AG08395 (cell line): ENCODE measurements at places on chromosomes 12 and 14.

- no peak for DNase-seq
Measured at GRCh38 chr12:75239987-75240386, 30.3 kb upstream of the KCNC2 start.

GRCh38 chr12:12673296-12673695 lies 22.7 kb downstream of the GPR19 start:
- no peak for DNase-seq

- peak; percentile 82 for DNase-seq
Measured at GRCh38 chr12:104049903-104050356, at the start of gene GLT8D2. Gene GLT8D2 (minus strand): TSS chr12:104050187. CDS start chr12:104019648, 30,539 bp downstream.

DNA sequence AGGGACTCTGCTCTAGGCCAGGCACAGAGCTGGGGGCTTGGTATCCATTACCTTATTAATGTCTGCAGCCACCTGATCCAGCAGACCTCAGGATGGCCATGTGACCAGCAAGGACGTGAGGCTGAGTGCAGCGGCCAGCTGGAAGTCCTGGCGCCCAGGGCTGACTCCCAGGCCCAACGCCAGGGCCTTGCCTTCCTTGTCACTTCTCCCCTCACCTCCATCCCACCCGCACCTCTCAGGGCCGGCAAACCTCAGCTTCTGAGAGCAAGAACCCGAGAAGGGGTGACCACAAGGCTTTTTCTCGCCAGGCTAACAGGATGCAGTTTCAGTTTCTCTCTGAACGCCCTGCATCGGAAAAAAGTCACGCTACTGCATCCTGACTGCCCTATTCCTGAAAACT lies 15.4 kb downstream of the RAB35 start:
- no peak for DNase-seq

DNA sequence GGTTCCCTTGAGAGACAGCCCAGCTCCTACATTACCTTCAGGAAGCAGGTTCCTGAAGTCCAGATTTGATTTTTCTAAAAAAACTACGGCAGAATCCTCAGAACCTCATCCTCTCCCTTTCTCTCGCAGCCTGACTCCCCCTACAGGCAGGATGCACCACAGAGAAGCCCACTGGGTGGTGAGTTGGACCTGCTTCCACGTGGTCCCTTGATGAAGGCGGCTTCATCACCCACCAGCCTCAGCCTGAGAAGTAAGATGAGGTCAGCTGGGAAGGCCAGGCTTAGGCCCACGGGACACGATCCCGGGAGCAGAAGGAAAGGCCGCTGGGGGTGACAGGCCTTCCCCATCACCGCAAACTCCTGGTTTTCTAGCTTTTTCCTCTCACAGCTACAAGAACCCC lies 83.0 kb downstream of the ACTN1 start:
- DNase-seq = no peak
